ENCODE measurements at places on chromosomes 12 and 14.

DNA sequence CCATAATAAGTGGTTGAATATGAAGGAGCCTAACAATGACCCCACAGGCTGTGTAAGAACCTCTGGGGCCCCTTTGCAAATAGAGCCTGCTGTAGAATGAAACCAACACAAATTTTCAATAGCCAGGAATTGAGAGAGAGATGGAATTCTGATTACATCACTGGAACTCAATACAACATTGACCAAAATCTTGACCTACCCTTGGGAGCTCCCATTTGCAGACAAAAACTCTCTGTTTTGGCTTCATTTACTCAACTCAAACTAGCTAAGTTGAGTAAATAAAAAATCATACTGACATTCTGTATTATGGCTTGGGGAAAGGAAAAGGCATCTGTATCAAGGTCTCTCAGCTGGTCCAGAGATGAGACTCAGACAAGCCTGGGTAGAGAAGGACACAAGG, 91.0 kb downstream of the TBX3 start:
- DNase-seq: no peak

DNA sequence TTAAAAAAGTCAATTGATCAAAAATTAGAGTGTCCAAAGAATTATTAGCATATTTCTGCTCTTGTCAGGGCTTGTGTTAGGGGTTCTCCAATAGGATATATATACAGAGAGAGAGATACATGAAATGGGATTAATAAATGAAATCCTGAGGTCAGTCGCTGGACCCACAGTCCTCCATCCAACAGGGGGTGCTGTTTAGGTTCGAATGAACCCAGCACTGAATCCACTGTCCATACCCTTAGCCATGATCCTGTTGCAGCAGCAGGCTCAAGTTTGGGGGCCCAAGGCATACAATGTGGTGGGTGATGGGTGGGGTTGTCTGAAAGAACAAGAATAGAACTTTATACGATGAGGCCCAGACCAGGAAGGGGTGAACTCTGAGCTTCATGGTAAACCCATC, 780 bp upstream of the MYO1H start:
- DNase-seq: no peak

DNA sequence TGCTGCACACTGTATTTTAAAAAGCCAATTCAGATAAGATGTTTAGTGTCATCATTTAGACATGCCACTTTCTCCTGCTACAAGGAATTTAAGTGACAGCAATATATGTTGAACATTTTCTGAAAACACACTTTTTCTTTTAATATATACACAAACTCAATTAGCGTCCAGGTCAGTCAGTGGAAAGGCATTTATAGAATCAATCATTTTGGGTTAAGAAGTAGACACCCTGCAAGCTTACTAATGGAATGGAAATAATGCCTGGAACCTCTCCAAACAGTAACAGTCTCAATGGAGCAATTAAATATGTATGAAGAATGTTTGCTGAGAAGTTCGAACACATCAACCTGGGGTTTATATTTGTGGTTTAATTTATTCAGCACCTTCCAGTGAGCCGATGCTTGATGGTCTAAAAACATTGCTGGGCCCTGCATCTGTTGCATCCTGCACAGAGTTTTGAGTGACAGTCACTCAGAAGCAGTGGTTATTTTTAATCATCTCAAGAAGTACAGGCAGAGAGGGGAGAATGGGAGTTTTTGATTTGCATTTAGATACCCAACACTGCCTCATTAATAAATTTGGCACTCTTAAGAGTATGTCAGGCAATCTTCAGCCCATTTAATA, 410.7 kb downstream of the TMEM117 start:
- DNase-seq: no peak

GRCh38 chr14:44316647-44317440, 190.2 kb downstream of the FSCB start:
- DNase-seq: no peak

DNA sequence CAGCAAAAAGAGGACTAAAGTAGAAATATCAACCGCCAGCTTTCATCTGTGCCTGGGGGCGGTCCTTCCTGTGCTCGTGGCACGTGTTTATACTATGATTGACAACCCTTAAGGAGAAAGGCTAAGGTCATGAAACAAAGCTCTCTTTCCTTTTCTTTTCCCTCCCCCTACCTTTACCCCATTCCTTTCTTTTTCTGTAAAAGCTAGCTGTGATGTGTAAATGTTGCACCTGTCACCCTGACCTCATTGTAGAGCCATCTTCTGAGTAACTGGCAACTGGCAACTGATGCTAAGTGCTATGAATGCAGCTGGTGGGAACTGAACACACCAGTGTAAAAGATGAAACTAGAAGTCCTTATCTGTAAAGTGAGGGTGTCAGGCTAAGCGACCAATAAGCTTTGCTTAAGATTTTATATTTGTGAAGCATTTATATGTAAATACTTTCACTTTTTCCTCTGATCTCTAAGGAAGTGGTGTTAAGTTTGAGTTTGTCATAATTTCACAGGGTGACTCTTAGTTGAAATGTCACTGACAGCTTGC, 102.8 kb upstream of the BCAT1 start:
- peak; percentile 11 for DNase-seq

GRCh38 chr14:102229739-102230092, 75.2 kb downstream of the MOK start:
- no peak for DNase-seq

DNA sequence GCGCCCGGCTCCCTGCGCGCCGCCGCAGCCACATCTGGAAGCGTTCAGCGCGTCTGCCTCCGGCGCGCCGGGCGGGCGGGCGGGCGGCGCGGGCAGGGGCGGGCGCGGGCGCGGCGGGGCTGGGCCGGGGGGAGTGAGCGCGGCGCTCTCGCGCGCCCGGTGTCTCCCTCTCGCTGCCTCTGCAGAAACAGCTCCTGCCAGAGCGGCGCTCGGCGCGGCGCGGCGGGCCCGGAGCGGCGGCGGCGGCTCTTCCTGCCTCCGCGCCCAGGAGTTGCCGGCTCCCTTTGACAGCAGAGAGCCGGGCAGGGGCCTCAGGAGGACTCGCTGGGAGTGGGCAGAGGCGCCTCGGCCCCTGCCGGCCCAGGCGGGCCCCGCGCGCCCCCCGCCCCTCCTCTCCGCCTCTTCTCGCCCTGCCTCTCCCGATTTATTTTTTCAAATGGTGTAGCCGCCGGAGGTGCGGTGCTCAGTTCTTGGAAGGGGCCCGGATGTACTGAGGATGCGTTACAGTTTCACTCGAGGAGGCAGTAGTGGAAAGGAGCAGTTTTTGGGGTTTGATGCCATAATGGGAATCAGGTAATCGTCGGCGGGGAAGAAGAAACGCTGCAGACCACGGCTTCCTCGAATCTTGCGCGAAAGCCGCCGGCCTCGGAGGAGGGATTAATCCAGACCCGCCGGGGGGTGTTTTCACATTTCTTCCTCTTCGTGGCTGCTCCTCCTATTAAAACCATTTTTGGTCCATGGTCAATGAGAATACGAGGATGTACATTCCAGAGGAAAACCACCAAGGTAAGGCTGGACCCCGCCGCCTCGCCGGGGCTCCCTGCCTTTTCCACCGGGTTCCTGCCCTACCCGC, at the start of gene CACNA1C:
Gene CACNA1C (plus strand): TSS at position 162 of the 853 bp plus-strand sequence. CDS start 576 bp downstream, at position 738.
- DNase-seq: no peak

- DNase-seq: no peak
Measured at GRCh38 chr12:53279283-53279869, 11.3 kb downstream of the ESPL1 start.

GRCh38 chr14:79089576-79089975, 919.4 kb downstream of the NRXN3 start:
- DNase-seq: no peak

DNA sequence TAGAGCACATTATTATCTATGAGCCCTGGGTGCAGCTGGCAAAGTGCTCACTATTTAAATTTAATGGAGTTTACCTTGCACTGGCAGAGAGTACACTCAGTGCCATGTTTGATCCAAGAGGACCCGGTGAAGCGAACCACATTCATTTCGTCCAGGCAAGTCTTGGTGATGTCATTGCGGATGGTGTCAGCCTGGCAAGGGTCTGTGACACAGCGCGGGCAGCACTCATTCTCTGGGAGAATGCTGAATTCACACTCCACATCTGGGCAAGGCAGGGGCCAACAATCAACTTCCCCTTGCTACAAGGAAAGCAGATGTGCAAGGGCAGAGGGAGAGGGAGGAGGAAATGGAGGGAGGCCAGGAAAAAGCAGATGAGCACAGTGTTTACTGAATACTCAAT, 356.2 kb downstream of the NELL2 start:
- no peak for DNase-seq

All from stimulated activated CD8-positive, alpha-beta memory T cell treated with anti-CD3 and anti-CD28 coated beads, Interleukin-4, amount 100 ng/mL, for 4 hours (primary cell).